ENCODE measurements at places on chromosomes 11 and 22. TPM values are rescaled to one million over a fixed set of nuclear protein-coding genes. Genes with fewer than 3 reads are reported as not detected.

GRCh38 chr11:94954753-94955152 lies 18.6 kb downstream of the CWC15 start:
- no peak for DNase-seq

DNA sequence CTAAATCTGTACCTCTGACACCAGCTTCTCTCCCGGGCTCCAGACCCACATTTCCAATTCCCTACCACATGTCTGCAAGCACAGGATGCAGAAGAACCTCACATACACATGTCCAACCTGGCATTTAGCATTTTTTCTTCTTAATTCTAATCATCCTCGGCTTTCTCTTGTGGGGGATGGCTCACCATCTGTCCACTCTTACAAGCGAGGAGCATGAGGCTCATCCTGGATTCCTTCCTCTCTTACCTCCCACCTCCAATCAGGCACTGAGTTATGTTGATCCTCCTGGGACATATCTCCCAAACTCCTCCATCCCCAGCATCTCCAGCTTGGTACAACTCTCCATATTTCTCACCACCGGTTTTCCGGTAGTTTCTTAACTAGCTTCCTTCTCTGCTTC lies 149.8 kb upstream of the LARGE1 start:
- DNase-seq, result no peak

- no peak for DNase-seq
These were observed 37.3 kb upstream of the TEAD1 start for GRCh38 chr11:12636871-12637410.

- peak; percentile 78 for DNase-seq
These were observed 30.7 kb downstream of the PPP2R1B start for GRCh38 chr11:111735262-111736116.

DNA sequence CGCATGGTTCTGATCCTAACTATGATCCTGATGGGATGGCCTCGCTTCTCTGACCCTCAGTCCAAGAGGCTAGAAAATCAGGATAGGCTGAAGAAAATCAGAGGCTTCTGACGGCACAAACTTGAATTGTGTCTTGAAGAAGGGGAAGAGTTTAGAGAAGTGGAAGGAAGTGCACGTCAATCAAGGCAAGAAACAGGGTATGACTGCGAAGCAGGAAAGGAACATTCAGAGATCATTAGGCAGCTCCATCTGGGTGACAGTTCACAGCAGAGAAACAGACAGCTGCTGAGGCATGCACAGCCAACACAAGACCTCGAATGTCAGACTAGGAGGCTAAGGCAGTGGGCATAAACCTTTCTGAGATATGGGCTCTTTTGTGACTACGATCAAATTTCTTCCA lies 29.3 kb downstream of the CLPB start:
- no peak for DNase-seq

DNA sequence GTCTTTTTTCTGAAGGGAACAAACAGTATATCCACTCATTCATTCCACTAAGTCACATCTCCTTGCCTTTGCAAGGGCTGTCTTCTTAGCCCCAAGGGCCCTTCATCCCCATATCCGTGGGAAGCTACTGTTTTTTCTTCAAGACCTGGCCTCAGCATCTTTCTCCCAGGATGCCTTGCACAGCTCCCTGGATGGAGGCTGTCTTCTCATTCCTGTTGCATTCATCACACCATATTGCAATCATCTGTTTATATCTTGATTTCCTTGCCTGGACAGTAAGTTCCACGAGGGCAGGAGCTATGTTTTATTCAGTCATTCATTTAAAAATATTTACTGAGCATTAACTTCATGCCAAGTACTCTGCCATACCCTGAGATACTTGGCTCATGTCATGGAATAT lies 29.3 kb upstream of the NECTIN1 start:
- no peak for DNase-seq

DNA sequence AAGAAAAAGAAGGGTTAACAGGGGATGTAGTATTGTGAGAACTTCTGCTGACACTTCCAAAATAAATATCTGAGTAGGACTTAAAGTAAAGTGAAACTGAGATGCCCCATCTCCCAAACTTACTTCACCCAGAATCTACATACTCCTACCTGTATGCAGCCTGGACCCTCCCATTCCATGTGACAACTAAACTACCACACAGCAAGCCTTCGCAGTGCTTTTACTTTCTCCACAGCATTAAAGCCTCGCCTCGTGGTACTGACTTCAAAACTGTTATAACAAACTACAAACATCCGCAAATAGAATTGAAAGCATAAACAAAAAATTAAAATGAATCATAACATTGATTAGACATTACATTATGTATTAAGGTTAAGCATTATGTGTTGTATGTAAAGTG lies 985 bp downstream of the MPZL2 start:
- DNase-seq, result no peak

GRCh38 chr11:104163100-104164027 lies 583 bp downstream of the PDGFD start:
- DNase-seq, result peak; percentile 35

DNA sequence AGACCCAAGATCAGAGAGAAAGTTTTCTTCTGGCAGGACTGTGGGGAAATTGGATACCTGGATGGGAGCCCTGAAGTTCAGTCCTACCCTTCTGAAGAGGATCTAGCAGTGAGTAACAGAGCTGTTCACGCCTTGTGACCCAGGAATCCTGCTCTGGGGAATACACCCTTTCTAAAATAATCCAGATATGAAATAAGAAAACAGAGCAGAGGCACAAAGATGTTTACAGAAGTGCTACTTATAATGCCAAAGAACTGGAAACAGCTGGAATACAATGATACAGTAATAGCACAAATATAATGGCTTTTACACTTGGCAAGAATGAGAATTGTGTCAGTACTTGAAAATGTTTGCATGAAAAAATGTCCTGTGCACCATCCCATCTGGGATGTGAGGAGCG lies 304.0 kb upstream of the NARS2 start:
- no peak for DNase-seq

- no peak for DNase-seq
These were observed 25.0 kb upstream of the NTM start for GRCh38 chr11:131345406-131345805.

CHRM1 gene
- 0.09 TPM for total RNA-seq

ADM2 gene
- total RNA-seq, result 5.1 TPM

BTBD18 gene
- not detected for total RNA-seq

MMP7 gene
- total RNA-seq, result 1,865 TPM

IGSF9B gene
- 30.3 TPM for total RNA-seq

All from mucosa of gallbladder (tissue), 1 donor.